Placental pericyte (primary cell): ENCODE measurements at places on chromosomes 2 and 18. TPM values are rescaled to one million over a fixed set of nuclear protein-coding genes. Genes with fewer than 3 reads are reported as not detected.

ACTG2 gene
- total RNA-seq = 61.7 and 148 TPM in 2 replicates

BOLL gene
- total RNA-seq = not detected in 2 replicates

PLA2R1 gene
- total RNA-seq = 1.8 and 4.9 TPM in 2 replicates

SULT6B1 gene
- not detected in 2 replicates for total RNA-seq

NOSTRIN gene
- under 0.01 and 1.0 TPM in 2 replicates for total RNA-seq

UGGT1 gene
- total RNA-seq = 98.4 and 209 TPM in 2 replicates

NT5DC4 gene
- not detected in 2 replicates for total RNA-seq

SLC35F5 gene
- total RNA-seq = 139 and 188 TPM in 2 replicates

CCDC141 gene
- total RNA-seq = not detected in 2 replicates

TSPYL6 gene
- total RNA-seq = not detected in 2 replicates

SH3BP4 gene
- total RNA-seq = 61.3 and 125 TPM in 2 replicates

CRYGC gene
- not detected in 2 replicates for total RNA-seq

KCNG2 gene
- total RNA-seq = not detected in 2 replicates

LAMA1 gene
- total RNA-seq = 12.5 and 19.5 TPM in 2 replicates

SULT1C4 gene
- total RNA-seq = 0.14 TPM in 1 of 2 replicates, not detected in the other

ADCYAP1 gene
- total RNA-seq = not detected in 2 replicates

UGT1A8 gene
- total RNA-seq = not detected in 2 replicates

RGPD5 gene
- 17.9 and 42.7 TPM in 2 replicates for total RNA-seq

SLC16A14 gene
- 0.22 and 0.29 TPM in 2 replicates for total RNA-seq

KYNU gene
- total RNA-seq = 4.6 and 11.6 TPM in 2 replicates

RFTN2 gene
- total RNA-seq = 4.0 TPM in 1 of 2 replicates, not detected in the other

CCDC121 gene
- 0.88 and 1.1 TPM in 2 replicates for total RNA-seq

MYOM1 gene
- total RNA-seq = 0.14 and 0.22 TPM in 2 replicates

CDH19 gene
- not detected in 2 replicates for total RNA-seq

TMEM131 gene
- 40.5 and 61.8 TPM in 2 replicates for total RNA-seq

CDKL4 gene
- total RNA-seq = 0.88 and 3.7 TPM in 2 replicates

C18orf54 gene
- total RNA-seq = 0.66 and 8.9 TPM in 2 replicates

LDLRAD4 gene
- 0.14 and 0.88 TPM in 2 replicates for total RNA-seq

PRKCE gene
- total RNA-seq = 21.9 and 35.0 TPM in 2 replicates

UGT1A4 gene
- not detected in 2 replicates for total RNA-seq

ZDBF2 gene
- 15.2 and 36.1 TPM in 2 replicates for total RNA-seq

ATL2 gene
- total RNA-seq = 60.2 and 85.6 TPM in 2 replicates

PRSS56 gene
- not detected in 2 replicates for total RNA-seq

MFSD6 gene
- total RNA-seq = 9.7 and 10.7 TPM in 2 replicates

KCNS3 gene
- total RNA-seq = 4.2 and 7.0 TPM in 2 replicates

ANKRD62 gene
- total RNA-seq = not detected in 2 replicates

IL1RL1 gene
- total RNA-seq = 0.22 and 0.57 TPM in 2 replicates

PFN4 gene
- total RNA-seq = 0.29 and 0.88 TPM in 2 replicates

EEF1B2 gene
- total RNA-seq = 328 and 589 TPM in 2 replicates

C1D gene
- total RNA-seq = 30.4 and 35.5 TPM in 2 replicates

ZSCAN30 gene
- total RNA-seq = 10.1 and 21.0 TPM in 2 replicates

DAPL1 gene
- total RNA-seq = not detected in 2 replicates
